GDM1 (cell line): ENCODE measurements at places on chromosomes 5 and 9.

DNA sequence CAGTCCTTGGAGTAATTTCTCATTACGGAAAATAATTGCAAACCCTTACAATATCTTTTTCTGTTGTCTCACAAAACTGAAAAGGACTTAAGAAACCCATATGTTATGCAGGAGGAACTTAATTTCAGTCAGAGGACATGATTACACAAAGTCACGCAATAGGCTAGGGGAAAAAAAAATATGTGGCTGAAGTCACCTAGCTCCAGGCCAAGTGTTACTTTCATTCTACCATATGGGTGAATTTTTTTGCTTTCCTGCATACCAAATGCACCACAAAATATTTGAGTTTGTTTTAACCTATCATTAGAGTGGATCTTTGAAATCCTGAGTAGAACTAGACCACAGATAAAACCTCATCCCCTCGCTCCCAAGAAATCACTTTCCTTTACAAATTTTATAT lies 523.5 kb downstream of the CAAP1 start:
- no peak for DNase-seq

- DNase-seq = no peak
Observed at GRCh38 chr5:176817369-176817840, 7.0 kb downstream of the UNC5A start.

GRCh38 chr5:78541086-78541654 lies 107.4 kb downstream of the LHFPL2 start:
- DNase-seq = no peak

- peak; percentile 57 for DNase-seq
Observed at GRCh38 chr9:19161257-19162025, 34.1 kb upstream of the PLIN2 start.

DNA sequence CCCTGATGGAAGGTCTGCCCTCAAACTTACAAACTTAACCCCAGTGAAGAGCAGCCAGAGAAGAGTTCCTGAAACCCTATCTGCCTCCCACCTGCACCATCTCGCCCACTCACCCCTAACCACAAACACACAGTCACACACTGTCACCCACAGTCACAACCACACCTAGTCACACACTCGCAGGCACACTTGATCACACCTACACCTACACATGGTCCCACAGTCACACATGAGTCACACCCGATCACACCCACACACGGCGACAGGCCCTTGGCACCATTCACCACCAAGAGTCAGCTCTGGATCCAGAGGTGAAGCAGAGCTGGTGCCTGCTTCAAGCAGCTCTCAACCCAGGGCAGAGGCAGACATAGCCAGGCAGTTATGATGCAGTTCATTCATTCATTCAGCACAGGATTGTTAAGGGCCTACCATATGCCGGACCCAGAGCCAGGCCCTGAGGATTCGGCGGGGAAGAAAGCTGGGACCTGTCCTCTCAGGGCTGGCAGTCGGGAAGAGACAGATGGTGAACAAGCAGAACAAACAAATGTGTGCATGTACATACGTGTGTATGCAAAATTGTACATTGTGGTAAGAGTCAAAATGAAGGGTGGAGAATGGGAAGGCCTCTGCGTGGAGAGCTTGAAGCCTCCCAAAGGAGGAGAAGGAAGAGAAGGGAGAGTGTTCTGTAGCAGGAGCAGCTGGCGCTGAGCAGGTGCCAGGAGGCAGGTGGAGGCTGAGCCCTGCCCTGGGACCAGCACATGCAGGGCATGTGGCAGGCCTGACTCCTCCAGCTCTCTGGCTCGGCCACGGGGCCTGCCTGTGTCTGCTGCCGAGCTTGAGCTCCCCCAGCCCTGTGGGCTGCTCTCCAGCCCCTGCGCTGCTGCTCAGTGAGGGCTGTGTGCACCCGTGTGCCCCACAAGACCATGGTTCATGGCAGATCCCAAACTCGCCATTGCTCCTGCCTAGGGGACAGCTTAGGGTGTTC lies 6.4 kb downstream of the TSPAN17 start:
- no peak for DNase-seq
